Activated CD4-positive, alpha-beta memory T cell treated with anti-CD3 and anti-CD28 coated beads, Interleukin-2, amount 10 ng/mL, durations not matched to agents 7 days and 5 days (primary cell): ENCODE measurements at places on chromosomes 7 and 10. TPM values are rescaled to one million over a fixed set of nuclear protein-coding genes. Genes with fewer than 3 reads are reported as not detected.

- H3K36me3 ChIP-seq, result no peaks in the 10 kb centered on the region
- H3K27me3 ChIP-seq, result no peaks in the 10 kb centered on the region
These were observed 74.6 kb downstream of the FAM13C start for GRCh38 chr10:59287587-59288255.

The ICA1 gene
- total RNA-seq, result 2.2 TPM

The ZRANB1 gene
- 11.2 TPM for total RNA-seq

The AIFM2 gene
- total RNA-seq, result 3.7 TPM

The FGL2 gene
- 4.2 TPM for total RNA-seq

The ACTR3C gene
- total RNA-seq, result 4.9 TPM

The JAKMIP3 gene
- total RNA-seq, result 0.83 TPM

- DNase-seq, result no peak
- no peaks in the 10 kb centered on the region for H3K27me3 ChIP-seq
- H3K4me1 ChIP-seq, result no peaks in the 10 kb centered on the region
These were observed 511.1 kb upstream of the C7orf33 start for GRCh38 chr7:148079206-148080080.

The NXPH1 gene
- not detected for total RNA-seq

GRCh38 chr7:71668572-71668971 is 536.6 kb downstream of the GALNT17 start:
- no peaks in the 10 kb centered on the region for H3K27me3 ChIP-seq
- H3K4me1 ChIP-seq, result no peaks in the 10 kb centered on the region
- H3K27ac ChIP-seq, result no peak overlapping the region
- H3K4me3 ChIP-seq, result no peak overlapping the region
- H3K36me3 ChIP-seq, result no peaks in the 10 kb centered on the region

GRCh38 chr7:135206941-135207391 is 4.4 kb downstream of the WDR91 start:
- H3K27me3 ChIP-seq, result no peaks in the 10 kb centered on the region
- no peak overlapping the region for H3K27ac ChIP-seq
- peaks cover 35% of the 10 kb centered on the region for H3K4me1 ChIP-seq
- no peak for DNase-seq
- H3K36me3 ChIP-seq, result peaks cover 17% of the 10 kb centered on the region

The LRCH4 gene
- total RNA-seq, result 204 TPM

DNA sequence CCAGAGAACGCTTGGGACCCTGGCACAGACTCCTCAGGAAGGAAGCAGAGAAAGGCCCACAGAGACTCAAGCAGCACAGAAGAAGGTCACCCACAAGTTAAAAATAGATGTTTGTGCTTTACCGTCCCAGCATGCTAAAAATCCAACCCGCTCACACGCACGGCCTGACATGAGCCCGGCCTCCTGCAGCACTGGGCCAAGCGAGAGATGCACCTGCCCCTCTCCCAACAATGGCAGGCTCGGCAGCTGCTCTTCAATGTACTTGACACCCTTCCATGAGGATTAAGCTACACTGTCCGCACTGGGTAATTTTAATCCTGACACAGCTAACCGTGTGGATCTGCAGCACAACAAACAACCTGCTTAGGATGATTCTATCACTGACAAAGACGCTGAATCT is 9.3 kb downstream of the DIP2C start:
- no peak overlapping the region for H3K4me3 ChIP-seq
- peaks cover 6% of the 10 kb centered on the region for H3K27me3 ChIP-seq
- H3K4me1 ChIP-seq, result peaks cover 5% of the 10 kb centered on the region
- H3K27ac ChIP-seq, result no peak overlapping the region
- no peaks in the 10 kb centered on the region for H3K36me3 ChIP-seq

- H3K4me3 ChIP-seq, result no peak overlapping the region
- H3K27me3 ChIP-seq, result no peaks in the 10 kb centered on the region
- no peaks in the 10 kb centered on the region for H3K4me1 ChIP-seq
- no peaks in the 10 kb centered on the region for H3K36me3 ChIP-seq
- DNase-seq, result no peak
These were observed 248.5 kb downstream of the BUB3 start for GRCh38 chr10:123402656-123403055.

DNA sequence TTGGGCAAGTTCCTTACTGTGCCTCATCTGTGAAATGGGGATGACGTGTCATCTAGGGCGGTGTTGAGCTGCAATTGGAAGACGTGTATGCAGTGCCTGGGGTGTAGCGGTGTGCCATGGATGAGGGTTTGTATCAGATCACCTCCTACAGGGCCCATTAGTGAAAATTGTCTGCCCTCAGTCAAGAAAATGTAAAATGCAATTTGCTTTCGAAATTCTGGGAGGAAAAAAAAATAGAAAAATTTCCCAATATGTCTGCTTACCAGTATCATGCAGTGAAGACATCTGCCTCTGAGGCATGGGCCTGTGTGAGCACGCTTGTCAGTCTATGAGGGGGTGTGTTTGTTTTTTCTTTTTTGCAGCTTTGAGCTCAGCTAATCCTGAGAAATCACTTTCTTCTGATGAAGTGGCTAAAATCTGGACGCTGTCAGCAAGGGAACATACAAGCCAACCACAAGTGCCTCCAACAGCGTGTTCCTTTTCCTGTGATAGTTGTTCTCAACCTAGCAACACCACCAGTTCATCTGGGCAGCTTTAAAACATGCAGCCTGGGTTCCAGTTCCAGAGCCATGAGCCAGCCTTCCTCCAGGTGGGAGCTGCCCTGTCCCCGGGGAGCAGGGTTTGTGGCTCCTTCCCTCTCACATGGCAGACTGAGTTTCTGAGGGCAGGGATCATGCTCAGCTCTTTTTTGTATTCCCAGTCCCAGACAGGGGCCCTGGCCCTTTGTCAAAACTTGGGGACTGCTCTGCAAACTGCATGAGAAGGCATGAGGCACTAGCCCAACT is 10.3 kb downstream of the FAM241B start:
- H3K36me3 ChIP-seq, result no peaks in the 10 kb centered on the region
- no peaks in the 10 kb centered on the region for H3K4me1 ChIP-seq
- no peak for DNase-seq

The PLXNA4 gene
- total RNA-seq, result 1.4 TPM

The ELFN1 gene
- total RNA-seq, result 0.08 TPM

- H3K27me3 ChIP-seq, result no peaks in the 10 kb centered on the region
- no peak for DNase-seq
- no peak overlapping the region for H3K27ac ChIP-seq
- H3K4me1 ChIP-seq, result peaks cover 18% of the 10 kb centered on the region
These were observed 157.6 kb downstream of the GRK5 start for GRCh38 chr10:119364645-119365600.

DNA sequence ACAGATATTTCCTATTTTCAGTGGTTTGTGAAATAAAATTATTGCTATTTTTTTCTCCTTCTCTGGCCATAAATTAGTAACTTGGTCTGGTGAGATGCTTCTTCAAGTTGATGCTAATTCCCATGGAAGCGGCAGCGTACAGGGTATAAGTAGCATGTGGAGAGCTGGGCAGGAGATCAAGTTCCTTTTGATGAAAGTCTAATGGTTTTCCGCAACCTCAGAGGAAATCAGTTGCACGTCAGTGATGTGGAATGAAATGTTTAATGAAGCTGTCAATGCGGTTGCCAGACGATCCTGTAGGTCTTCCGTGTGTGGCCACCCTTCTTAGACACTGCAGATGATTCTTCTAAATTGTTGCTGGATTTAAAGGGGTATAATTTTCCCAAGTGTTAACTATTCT is 236.4 kb upstream of the GRM3 start:
- H3K27ac ChIP-seq, result no peak overlapping the region
- no peaks in the 10 kb centered on the region for H3K27me3 ChIP-seq
- no peaks in the 10 kb centered on the region for H3K4me1 ChIP-seq

- no peaks in the 10 kb centered on the region for H3K27me3 ChIP-seq
- no peak overlapping the region for H3K4me3 ChIP-seq
- DNase-seq, result no peak
- no peak overlapping the region for H3K27ac ChIP-seq
- no peaks in the 10 kb centered on the region for H3K4me1 ChIP-seq
These were observed 694.8 kb downstream of the PHTF2 start for GRCh38 chr7:78493401-78493800.

The SNX10 gene
- total RNA-seq, result 42.4 TPM

The CALHM1 gene
- total RNA-seq, result 0.73 TPM
